ENCODE measurements at places on chromosomes 12 and 14. TPM values are rescaled to one million over a fixed set of nuclear protein-coding genes. Genes with fewer than 3 reads are reported as not detected.

- no peaks in the 10 kb centered on the region for H3K36me3 ChIP-seq
- H3K27me3 ChIP-seq: no peaks in the 10 kb centered on the region
- no peaks in the 10 kb centered on the region for H3K4me1 ChIP-seq
- no peak overlapping the region for H3K4me3 ChIP-seq
These were observed 195.5 kb downstream of the FOXA1 start for GRCh38 chr14:37399517-37399916.

DNA sequence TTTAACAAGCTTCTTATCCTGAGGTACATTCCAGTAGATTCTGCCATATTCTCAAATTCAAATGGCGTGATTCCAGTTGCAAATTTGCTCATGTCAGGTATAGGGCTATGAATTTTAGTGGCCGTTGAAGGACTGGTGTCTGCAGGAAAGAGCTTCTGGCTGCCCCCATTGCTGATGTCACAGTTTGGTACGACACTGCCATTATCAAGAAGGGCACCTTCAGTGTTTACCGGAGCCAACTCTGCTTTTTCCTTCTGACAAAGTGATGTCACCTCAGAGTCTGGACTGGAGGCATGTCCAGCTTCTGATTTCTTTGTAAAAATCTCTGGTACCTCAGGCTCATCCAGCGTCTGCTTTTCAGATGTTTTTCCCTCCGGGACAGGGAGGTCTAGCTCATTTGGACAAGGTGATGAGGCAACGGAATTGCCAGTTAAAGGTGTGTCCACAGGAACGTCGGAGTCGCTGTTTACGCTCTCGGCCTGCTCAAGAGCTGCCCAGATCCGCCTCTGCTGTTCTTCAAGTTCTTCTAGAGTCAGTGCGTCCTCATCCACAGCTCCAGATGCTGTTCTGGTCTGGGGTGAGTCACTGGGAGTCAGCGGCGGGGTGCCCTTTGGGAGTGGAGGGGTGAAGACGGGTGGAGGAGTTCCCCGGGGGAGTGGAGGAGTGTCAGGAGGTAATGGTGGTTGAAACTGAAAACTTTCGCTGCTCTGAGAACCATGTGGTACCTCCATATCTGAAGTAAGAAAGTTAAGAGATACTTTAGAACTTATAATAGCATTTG lies 27.0 kb downstream of the ZCCHC8 start:
- no peak for DNase-seq
- no peaks in the 10 kb centered on the region for H3K27me3 ChIP-seq
- H3K27ac ChIP-seq: no peak overlapping the region

Gene SFSWAP
- 36.4 TPM for total RNA-seq

Gene GLS2
- 0.68 TPM for total RNA-seq

DNA sequence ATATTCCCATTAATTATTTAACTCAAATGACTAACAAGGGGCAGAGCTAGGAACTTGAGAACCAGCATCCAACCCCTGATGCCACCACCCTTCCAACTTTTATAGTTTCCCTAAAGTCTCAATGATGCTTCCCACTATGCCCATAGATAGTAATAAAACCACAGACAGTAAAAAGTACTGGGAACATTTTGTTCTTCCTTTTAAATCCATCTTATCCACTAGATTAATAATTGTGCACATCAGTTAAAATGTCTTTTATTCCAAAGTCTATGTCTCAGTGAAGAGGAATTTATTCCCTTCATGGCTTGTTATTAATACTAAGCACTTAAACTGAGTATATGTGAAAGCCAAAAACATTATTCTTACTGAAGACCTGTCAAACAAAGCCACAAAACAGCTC lies 45.8 kb downstream of the SINHCAF start:
- no peak overlapping the region for H3K27ac ChIP-seq
- DNase-seq: no peak
- no peaks in the 10 kb centered on the region for H3K27me3 ChIP-seq

DNA sequence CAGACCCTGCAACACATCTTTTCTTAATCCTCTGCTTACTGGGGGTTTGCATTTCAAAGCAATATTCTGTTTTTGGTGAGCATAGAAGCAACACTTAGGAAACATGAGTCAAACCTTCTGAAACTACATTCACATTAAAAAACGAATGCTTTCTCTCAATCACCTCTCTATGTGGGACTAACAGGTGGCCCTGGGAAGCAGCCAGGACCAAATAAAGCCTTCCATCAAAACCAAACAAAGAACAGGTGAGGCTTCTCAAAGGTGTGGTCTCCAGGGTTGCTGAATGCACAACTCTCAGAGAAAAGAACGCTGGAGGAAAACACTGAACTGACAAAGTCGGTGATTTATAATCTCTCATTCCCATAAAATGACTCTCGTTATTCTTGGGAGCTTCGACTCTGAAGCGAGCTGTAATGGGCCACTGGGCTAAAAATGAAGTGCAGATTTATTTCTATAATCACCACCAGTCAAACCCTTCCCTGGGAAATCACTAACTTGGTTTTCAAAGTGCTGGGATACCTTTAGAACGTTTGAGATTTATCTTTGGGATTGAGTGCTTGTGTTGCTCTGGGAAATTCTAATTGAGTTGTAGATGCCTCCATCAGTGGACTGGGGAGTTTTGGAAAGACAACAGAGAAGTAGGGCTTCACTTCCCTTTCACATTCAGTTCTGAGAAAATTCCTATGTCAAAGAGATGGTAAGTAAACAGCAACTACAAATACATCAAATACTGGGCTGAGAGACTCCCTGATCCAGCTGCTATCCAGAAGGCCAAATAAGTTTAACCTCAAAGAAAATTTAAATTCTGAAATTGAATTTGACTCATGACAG lies 262.0 kb upstream of the TMPO start:
- no peaks in the 10 kb centered on the region for H3K36me3 ChIP-seq
- H3K27me3 ChIP-seq: no peaks in the 10 kb centered on the region

DNA sequence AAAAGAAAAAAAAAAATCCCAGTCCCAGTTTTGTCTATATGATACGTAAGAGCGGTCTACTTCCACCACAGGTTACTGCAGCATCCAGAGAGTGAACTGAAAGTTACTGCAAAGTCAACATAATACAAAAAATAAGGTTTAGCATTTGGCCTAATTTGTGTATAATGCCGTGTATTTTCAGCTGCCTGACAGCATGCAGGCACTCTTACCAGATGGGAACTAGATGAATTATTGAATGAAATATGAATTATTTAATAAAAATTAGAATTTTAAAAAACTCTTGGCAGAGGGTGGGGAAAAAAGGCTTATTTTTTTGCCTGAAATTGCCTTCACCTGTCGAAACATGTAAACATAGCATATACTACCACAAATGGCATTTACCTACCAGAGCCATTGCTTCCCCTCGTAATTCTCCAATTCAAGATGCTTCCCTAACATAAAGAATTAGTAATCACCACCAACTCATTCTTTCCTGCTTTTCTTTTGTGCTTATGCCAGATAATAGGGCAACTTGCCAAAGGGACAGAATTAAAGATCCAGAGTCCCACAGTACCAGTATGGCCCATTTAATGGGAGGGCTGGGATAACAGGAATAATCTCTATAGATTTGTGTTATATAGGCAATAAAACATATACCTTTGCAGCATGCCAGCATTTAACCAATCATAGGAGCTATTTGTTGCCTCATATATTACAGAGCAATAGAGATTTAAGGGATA lies 31.1 kb downstream of the ATF7 start:
- H3K4me3 ChIP-seq: no peak overlapping the region
- no peaks in the 10 kb centered on the region for H3K27me3 ChIP-seq
- H3K36me3 ChIP-seq: no peaks in the 10 kb centered on the region

GRCh38 chr14:53043027-53043581 lies 92.3 kb upstream of the FERMT2 start:
- H3K4me3 ChIP-seq: no peak overlapping the region
- H3K27ac ChIP-seq: no peak overlapping the region
- DNase-seq: no peak
- H3K36me3 ChIP-seq: no peaks in the 10 kb centered on the region

Gene CAPS2
- 10.3 TPM for total RNA-seq

Gene SPTB
- 2.1 TPM for total RNA-seq

DNA sequence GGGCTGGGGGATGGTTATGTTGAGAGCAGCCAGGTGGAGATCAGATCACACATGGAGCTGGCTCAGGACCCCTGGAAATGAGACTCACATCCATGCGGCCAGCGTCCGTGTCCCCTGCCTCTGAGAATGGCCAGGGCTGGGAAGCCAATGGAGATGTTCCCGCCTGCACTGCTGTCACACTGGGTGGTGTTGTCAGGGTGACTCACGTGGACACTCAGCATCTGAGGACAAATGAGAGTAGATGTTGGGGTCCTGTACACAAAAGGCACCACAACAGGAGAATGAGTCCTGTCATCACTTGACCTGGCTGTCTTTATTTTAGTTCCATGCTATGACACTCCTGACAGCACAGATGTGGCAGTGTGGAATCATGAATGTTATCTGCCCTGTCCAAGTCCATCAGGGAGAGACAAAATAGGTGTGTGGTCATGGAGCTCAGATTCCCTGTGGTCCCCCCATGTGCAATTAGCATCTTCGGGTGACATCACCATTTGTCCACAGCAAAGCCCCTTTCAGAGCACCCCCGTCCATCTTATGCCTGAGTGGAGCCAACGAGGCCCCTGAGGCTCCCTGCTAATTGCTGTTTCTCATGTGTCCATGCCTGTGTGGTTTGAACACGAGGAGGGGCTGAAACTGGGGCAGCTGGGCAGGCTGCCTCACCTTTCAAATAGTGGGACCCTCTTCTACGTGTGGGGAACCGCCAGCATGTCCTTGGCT lies 393.5 kb downstream of the AACS start:
- no peak overlapping the region for H3K4me3 ChIP-seq
- H3K4me1 ChIP-seq: no peaks in the 10 kb centered on the region
- DNase-seq: no peak
- H3K27me3 ChIP-seq: no peaks in the 10 kb centered on the region
- no peak overlapping the region for H3K27ac ChIP-seq

Gene DLK1
- total RNA-seq: 2,787 TPM

Gene IGF1
- 15.8 TPM for total RNA-seq

Gene FAM161B
- 12.6 TPM for total RNA-seq

Gene PCED1B
- 38.4 TPM for total RNA-seq

GRCh38 chr14:74951443-74952179 lies 3.8 kb downstream of the PGF start:
- H3K4me1 ChIP-seq: peaks cover 18% of the 10 kb centered on the region
- no peak overlapping the region for H3K4me3 ChIP-seq
- no peak overlapping the region for H3K27ac ChIP-seq
- no peak for DNase-seq
- H3K36me3 ChIP-seq: no peaks in the 10 kb centered on the region

- H3K27me3 ChIP-seq: no peaks in the 10 kb centered on the region
- no peak overlapping the region for H3K4me3 ChIP-seq
- H3K27ac ChIP-seq: no peak overlapping the region
These were observed 13.0 kb upstream of the PYGL start for GRCh38 chr14:50957296-50957695.

Gene DHH
- 0.41 TPM for total RNA-seq

Gene KRT5
- not detected for total RNA-seq

DNA sequence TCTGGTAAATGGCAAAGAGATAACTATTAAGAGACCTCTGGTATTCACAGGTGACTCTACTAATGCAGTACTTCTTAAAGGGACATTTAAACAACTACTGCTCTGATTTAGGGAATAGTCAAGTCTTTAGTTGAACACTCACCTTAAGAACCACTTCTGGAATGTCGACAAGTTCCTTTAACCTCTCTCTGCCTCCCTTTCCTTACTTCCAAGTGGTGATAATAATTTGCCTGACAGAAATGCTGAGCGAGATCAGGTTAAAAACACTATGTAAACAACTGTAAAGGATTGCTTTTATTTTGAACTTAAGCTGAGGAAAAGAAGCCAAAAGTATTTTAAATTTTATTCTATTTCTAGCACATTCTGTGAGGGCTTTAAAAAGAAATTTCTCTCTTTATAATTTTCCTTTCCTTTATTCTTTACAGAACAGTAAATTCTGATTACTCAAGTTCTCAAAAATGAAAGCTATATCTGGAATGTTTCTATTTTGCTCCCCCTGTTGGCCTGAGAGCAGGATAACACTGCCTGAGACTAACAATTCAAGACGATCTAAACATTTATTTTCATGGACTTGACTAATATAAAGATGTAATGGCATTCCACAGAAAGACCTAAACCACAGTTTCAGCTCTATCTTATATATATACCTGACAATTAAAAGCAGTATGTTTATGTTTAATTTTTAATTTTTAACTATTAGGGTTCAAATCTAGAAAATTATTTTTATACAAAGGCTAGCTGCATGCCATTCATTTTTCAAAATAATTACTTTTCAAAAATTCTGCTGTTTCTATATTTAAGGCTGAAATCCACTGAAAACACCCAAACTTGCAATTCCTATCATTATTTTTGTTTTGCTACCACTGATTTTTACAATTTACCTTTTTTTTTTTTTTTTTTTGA lies 29.2 kb downstream of the ZCCHC8 start:
- peaks cover 42% of the 10 kb centered on the region for H3K36me3 ChIP-seq
- H3K27ac ChIP-seq: peak overlapping the region; percentile 16
- H3K4me1 ChIP-seq: no peaks in the 10 kb centered on the region
- DNase-seq: no peak
- no peak overlapping the region for H3K4me3 ChIP-seq

Gene ADGRD1
- 1.1 TPM for total RNA-seq

Measured in adrenal gland (tissue), 19 donors.